ENCODE measurements at places on chromosomes 16 and 17. TPM values are rescaled to one million over a fixed set of nuclear protein-coding genes. Genes with fewer than 3 reads are reported as not detected.

The TMC8 gene
- polyA plus RNA-seq: 1.1 TPM

The ASPSCR1 gene
- 39.0 TPM for polyA plus RNA-seq

The ENPP7 gene
- polyA plus RNA-seq: 5.1 TPM

The CDH16 gene
- 241 TPM for polyA plus RNA-seq

The PLA2G10 gene
- 0.77 TPM for polyA plus RNA-seq

The MGAT5B gene
- 1.6 TPM for polyA plus RNA-seq

The CA7 gene
- 0.28 TPM for polyA plus RNA-seq

The SLC38A8 gene
- polyA plus RNA-seq: not detected

The MYH1 gene
- polyA plus RNA-seq: not detected

The STX1B gene
- 1.2 TPM for polyA plus RNA-seq

The PRSS33 gene
- polyA plus RNA-seq: 0.24 TPM

The MAPT gene
- polyA plus RNA-seq: 7.4 TPM

The HOXB9 gene
- polyA plus RNA-seq: 88.7 TPM

The HAS3 gene
- polyA plus RNA-seq: 4.1 TPM

The MYH8 gene
- polyA plus RNA-seq: 0.67 TPM

The NPIPB8 gene
- polyA plus RNA-seq: 0.73 TPM

The ZNF423 gene
- 33.2 TPM for polyA plus RNA-seq

- DNase-seq: no peak
Measured at GRCh38 chr17:80222376-80223141, 2.3 kb downstream of the SLC26A11 start.

DNA sequence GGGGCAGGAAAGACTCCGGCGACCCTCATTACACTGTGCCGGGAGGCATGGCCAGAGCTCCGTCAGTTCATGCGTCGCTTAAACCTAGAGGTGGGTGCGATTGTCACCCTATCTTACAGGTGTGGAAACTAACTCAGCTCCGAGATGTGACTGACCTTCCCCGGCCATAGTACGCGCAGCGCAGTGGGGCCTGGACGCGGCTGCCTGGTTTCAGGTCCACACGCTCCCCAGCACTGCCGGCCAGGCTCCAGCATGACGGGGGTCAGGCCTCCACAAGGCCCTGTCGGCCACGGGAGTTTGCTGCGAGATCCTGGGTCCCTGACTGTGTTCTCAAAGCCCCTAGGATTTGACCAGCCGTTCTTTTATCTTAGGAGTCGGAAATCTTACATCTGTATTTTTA lies 34.4 kb downstream of the JPH3 start:
- no peak for DNase-seq

- DNase-seq: no peak
Measured at GRCh38 chr16:82832821-82833220, 206.1 kb downstream of the CDH13 start.

- DNase-seq: no peak
Measured at GRCh38 chr17:74852237-74853047, 7.2 kb downstream of the GRIN2C start.

GRCh38 chr17:82400830-82401229 lies 17.3 kb upstream of the HEXD start:
- DNase-seq: no peak

DNA sequence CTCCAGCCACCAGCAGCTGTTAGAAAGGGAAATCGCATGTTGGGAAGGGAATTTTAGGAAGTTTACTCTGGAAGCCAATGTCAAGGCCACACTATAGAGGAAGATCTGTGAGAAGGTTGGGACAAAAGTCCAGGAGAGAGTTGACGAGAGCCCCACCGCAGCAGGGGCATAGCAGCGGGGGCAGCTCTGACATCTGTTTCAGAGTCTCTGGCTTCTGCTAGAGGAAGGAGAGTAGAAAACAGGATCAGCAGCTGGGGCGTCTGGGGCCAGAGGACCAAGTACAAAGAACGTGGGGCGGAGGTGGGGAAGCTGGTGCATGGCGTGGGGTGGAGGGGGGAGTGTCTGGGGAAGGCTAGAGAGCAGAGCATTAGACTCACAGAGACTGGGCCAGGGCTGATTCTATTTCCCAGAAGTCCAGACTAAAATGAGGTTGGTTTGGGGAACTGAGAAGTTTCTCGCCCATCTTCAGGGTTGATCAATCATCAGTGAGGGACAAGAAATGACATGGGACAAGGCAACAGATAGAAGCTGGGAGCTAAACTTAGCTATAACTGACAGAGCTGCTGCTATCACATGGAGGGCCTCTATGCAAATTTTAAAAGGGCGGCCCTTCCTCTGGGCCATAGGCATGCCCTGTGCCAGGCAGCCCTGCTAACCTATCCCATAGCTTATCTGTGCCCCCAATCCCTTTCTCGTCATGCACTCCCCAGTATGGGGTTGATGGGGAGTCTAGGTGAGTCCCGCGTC lies 1.2 kb downstream of the RABEP2 start:
- no peak for DNase-seq

- DNase-seq: no peak
Measured at GRCh38 chr17:47692895-47693730, 848 bp upstream of the TBKBP1 start.

GRCh38 chr16:3696425-3697218 lies 20.7 kb downstream of the TRAP1 start:
- no peak for DNase-seq

DNA sequence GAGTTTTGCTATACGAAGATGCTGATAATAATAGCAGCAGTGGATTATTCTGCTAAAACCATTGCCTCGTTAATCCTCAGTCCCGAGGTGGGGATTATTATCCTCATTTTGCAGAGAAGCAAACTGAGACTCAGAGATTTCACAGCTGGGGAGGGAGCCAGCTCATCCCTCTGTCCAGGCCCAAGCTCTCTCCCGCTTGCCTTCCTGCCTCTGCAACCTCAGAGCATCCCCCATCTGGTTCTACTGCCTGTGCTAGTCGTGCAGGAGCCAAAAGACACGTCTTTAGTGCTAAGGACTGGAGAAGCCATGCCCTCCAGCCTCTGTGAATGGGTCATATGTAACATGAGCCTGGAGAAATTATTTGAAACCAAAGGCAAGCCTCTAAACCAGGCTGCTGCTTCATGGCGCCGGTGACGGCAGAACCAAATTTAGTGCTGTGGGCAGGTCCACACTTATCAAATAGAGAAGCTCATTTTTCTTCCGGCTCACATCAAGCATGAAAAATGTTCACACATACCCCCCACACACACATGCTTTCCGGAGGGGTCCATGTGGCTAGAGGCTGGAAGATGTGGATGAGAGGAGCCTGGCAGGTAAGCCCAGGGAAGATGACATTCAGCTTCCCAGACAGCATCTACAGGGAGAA lies 13.5 kb downstream of the MAPT start:
- DNase-seq: no peak

- DNase-seq: no peak
Measured at GRCh38 chr16:22721511-22722100, 92.4 kb upstream of the HS3ST2 start.

DNA sequence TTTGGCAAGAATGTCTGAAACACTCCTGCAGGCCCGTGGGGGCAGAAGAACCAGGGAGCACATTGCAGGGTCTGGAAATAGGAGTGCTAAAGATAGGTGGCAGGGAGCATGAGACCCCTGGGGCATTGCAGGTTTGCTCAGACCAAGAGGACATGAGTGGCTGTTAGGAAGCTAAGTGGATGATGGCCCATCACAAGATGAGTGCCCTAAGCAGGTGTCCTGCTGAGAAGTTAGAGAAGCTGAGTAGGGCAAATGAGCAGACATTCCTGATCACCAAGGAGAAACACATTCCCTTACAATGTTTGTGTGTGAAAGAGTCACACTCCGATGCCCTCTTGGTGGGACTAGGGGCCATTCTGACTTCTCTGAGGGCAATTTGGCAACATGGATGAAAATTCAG lies 9.9 kb downstream of the MLYCD start:
- DNase-seq: no peak

DNA sequence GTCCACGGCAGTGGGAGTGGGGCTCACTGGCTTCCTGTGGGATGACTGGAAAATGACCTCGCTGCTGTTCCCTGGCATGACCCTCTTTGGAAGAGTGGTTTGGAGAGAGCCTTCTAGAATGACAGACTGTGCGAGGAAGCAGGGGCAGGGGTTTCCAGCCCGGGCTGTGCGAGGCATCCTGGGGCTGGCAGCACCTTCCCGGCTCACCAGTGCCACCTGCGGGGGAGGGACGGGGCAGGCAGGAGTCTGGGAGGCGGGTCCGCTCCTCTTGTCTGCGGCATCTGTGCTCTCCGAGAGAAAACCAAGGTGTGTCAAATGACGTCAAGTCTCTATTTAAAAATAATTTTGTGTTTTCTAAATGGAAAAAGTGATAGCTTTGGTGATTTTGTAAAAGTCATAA lies 7.8 kb upstream of the RNF213 start:
- DNase-seq: peak; percentile 41

DNA sequence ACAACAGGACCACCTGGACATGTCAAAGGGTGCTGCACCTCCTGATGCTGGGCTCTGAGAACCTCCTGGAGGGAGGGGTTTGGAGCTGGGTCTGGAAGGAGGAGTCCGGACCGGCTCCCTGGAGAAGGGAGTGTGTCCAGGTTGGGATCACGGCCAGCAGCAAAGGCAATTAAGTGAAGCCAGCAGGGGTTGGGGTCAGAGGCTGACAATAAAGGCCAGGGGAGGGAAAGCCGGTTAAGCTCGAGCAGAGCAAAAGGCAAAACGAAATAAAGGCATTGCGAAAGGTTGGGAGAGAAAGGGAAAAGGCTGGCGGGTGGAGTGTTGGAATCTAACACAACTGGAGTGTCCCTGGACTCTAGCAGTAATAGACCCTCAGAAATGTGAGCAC lies 992 bp upstream of the CACNG4 start:
- DNase-seq: no peak

DNA sequence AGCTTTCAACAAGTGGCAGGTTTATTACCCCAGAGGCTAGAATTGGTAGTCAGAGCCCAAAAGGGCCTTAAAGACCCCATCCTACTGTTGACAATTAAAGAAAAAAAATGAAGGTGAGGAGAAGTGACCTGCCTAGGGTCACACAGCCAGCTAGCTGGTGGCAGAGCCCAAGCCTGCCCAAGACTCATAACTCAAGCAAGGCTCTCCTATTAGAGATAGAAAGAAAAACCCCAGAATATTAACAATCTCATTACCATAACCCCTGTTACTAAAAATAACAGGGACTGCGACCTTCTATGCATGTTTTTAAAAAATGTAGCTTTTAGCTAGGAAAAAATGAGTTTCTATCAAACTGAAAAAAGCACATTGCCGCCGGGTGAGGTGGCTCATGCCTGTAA lies 14.0 kb downstream of the HSPB9 start:
- DNase-seq: no peak

DNA sequence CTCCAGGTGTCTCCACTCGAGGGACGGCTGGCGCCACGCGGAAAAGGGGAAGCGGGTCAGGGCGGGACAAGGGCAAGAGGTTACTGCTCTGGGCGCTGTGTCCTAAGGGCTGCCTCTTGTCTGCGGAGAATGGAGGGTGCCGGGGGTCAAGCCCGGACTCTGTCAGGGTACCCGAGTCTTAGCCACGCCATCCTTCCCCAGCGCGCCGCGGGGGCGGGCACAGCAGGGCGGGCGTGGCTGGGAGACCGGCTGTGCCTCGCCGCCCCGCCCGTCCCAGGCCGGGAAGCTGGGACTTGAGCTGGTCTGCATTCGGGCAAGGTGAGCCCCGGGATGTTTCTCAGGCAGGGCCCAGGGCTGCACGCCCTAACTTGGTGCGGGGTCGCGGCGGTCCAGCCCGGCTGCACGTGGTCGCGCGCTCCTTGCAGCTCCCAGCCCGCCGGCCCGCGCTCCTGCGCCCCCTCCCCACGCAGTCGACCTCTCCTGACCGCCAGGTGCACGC lies 6.2 kb upstream of the ACTG1 start:
- no peak for DNase-seq

- no peak for DNase-seq
Measured at GRCh38 chr16:46898006-46898405, 13.8 kb downstream of the GPT2 start.

DNA sequence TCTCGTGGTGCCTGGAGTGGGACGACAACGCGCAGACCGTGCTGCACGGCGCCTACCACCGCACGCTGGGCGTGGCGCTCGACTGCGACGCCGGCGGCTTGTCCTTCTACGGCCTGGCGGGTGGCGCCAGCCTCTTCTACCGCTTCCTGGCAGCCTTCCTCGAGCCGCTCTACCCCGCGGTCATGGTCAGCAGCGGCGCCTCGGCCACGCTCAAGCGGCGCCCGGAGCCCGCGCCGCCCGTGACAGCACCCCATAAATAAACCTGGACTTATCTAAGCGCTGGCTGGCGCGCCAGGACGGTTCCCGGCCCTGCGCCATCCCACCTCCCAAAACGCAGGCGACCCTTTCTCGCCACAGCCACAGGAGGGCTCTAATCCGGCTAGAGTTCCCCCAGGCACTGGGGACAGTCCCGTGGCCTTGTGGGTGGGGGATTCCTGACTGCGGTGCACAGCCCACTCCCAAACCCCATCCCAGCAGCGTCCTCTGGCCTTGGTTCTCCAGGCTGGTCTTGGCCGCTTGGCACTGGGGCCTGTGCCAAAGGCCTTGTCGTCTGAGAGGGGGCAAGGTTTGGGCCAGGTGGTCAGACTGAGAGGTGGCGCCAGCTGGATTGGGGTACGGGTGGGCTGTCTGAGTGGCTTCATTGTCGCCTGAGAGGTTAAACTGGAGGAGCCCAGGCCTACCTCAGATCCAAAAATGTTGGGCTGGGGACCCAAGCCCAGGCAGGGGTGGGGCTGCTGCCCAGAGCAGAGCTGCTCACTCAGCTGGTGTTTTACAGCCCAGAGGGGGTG lies 10.1 kb upstream of the SLC16A5 start:
- no peak for DNase-seq

GRCh38 chr16:29983420-29984136 lies 9.9 kb downstream of the TAOK2 start:
- DNase-seq: no peak

- no peak for DNase-seq
Measured at GRCh38 chr17:33925649-33926048, 329.4 kb upstream of the CCL2 start.

DNA sequence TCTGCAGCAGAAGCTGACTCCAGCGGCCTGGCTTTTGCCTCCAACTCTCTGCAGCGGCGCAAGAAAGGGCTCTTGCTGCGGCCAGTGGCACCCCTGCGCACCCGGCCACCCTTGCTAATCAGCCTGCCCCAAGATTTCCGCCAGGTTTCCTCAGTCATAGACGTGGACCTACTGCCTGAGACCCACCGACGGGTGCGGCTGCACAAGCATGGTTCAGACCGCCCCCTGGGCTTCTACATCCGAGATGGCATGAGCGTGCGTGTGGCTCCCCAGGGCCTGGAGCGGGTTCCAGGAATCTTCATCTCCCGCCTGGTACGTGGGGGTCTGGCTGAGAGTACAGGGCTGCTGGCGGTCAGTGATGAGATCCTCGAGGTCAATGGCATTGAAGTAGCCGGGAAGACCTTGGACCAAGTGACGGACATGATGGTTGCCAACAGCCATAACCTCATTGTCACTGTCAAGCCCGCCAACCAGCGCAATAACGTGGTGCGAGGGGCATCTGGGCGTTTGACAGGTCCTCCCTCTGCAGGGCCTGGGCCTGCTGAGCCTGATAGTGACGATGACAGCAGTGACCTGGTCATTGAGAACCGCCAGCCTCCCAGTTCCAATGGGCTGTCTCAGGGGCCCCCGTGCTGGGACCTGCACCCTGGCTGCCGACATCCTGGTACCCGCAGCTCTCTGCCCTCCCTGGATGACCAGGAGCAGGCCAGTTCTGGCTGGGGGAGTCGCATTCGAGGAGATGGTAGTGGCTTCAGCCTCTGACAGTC lies 1.3 kb downstream of the PARD6A start:
- no peak for DNase-seq

- DNase-seq: no peak
Measured at GRCh38 chr16:84715854-84716253, 16.1 kb downstream of the USP10 start.

GRCh38 chr16:85525420-85526184 lies 87.5 kb upstream of the GSE1 start:
- no peak for DNase-seq
